Bone marrow (tissue), 2 donors: ENCODE measurements at places on chromosomes 3 and 15.
A peak's percentile ranks its signal among the peaks of the same experiment; 100 is the strongest.

DNA sequence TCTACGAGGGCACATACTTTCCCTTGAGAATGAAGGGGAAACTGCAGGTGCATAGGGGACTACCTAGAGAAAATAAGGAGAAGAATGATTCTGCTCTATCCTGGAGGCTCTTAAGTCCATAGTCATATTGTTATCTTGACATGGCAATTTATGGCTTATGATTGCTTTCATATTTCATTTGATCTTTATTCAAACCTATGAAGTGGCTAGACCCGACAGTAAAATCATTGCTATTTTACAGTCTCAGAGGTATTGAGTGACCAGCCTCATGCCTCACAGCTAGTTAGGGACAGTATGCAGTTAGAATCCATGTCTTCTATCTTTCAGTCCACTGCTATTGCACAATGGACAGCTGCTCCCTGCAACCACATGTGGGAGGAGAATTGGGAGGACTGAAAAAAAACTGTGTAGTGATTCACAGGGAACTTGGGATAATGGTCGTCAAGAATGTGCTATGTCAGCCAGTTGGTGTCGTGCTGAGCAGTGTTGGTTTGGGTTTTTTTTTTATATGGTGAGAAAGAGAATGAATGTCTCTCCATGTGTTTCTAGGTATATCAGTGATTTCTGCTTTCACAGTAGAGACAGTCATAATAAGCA lies 63.2 kb upstream of the SPPL2A start:
- no peak for DNase-seq

GRCh38 chr3:66532160-66532587 lies 31.4 kb upstream of the LRIG1 start:
- DNase-seq: no peak

- no peak for DNase-seq
Measured at GRCh38 chr3:166957121-166957520, 423.0 kb downstream of the ZBBX start.

GRCh38 chr15:64653757-64654156 lies 121.6 kb downstream of the RBPMS2 start:
- DNase-seq: peak; percentile 24

- no peak for DNase-seq
Measured at GRCh38 chr3:45819543-45819942, 22.4 kb downstream of the LZTFL1 start.

DNA sequence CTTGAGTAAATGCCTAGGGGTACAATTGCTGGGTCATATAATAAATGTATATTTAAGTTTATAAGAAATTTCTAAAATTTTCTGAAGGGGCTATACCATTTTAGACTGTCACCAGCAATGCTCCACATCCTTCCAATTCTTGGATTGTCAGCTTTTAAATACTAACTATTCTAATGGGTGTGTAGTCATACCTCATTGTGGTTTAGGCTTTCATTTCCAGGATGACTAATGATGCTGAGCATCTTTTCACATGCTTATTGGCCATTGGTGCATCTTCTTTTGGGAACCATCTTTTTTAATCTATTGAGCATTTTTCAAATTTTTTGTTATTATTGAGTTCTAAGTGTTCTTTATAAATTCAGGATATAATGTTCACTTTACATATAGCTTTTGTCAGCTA lies 52.5 kb upstream of the CORO2B start:
- DNase-seq: no peak
